ENCODE measurements at places on chromosomes 7 and 10. TPM values are rescaled to one million over a fixed set of nuclear protein-coding genes. Genes with fewer than 3 reads are reported as not detected.

ZNF679 gene
- total RNA-seq, result not detected

IDI2 gene
- total RNA-seq, result not detected

GRCh38 chr10:94545391-94546048 lies at the start of gene HELLS:
TSS of gene HELLS (plus strand) at chr10:94545788. CDS start at chr10:94545922, 134 bp downstream.
- H3K27ac ChIP-seq, result peak within 1 kb of the TSS; percentile 61
- H3K27me3 ChIP-seq, result no peaks in the 10 kb centered on the region
- peak; percentile 89 for DNase-seq
- peaks cover 9% of the 10 kb centered on the region for H3K4me1 ChIP-seq

- peak overlapping the region; percentile 90 for H3K4me3 ChIP-seq
- H3K27me3 ChIP-seq, result no peaks in the 10 kb centered on the region
- peak overlapping the region; percentile 90 for H3K27ac ChIP-seq
- peaks cover 20% of the 10 kb centered on the region for H3K4me1 ChIP-seq
- peaks cover 51% of the 10 kb centered on the region for H3K36me3 ChIP-seq
These were observed 1.8 kb downstream of the PPIF start for GRCh38 chr10:79349072-79349491.

DNA sequence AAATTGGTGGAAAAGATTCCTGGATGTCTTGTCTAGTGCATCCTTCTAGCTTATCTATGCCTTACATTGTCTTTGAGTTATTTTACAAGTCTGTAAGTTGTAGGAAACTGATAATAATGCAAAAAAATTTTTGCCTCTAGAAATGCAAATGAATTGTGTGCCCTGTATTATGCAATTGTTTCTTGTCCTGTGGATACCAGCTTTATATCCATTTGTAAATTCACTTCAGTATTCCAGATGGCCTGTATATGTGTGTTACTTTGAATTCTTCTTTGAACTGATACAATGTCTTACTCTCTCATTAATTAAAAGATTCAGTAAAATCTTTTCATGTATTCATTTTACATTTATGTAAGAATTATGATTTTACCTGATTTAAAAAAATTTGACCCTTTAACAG lies 234.3 kb downstream of the LRMDA start:
- no peak overlapping the region for H3K4me3 ChIP-seq
- H3K27me3 ChIP-seq, result no peaks in the 10 kb centered on the region
- H3K4me1 ChIP-seq, result peaks cover 16% of the 10 kb centered on the region
- H3K27ac ChIP-seq, result no peak overlapping the region
- H3K36me3 ChIP-seq, result no peaks in the 10 kb centered on the region
